ENCODE measurements at places on chromosomes 11 and 22.

DNA sequence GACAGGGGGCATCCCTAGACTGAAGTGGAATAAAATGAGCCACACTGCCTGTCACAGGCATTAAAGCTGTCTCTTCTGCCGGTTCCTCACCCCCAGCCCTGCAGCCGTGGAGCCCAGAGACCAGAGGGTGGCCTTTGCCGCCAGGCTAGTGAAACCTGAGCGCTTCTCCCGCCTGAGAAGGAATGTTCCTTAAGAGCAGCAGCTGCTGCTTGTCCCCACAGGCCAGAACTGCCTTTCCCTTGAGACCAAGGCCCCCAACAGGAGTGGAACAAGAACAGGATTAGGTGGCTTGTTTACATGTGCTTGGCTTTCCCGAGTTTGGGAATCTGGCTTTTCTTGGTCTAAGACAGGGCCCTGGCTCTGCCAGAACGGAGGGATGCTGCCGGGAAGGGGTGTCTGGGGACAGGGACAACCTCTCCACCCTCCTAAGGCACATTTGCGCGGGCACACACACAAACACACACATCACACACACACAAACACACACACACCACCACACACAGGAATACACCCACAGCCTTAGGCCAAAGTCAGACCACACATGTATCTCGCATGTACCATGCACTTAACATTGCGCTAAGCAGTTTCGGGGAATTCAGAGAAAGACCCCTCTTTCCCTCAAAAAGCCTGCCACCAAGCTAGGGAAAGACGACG lies 91.8 kb downstream of the FEZ1 start:
- DNase-seq: peak; percentile 70

GRCh38 chr22:44394246-44395117 lies 81.7 kb upstream of the SHISAL1 start:
- no peak for DNase-seq

DNA sequence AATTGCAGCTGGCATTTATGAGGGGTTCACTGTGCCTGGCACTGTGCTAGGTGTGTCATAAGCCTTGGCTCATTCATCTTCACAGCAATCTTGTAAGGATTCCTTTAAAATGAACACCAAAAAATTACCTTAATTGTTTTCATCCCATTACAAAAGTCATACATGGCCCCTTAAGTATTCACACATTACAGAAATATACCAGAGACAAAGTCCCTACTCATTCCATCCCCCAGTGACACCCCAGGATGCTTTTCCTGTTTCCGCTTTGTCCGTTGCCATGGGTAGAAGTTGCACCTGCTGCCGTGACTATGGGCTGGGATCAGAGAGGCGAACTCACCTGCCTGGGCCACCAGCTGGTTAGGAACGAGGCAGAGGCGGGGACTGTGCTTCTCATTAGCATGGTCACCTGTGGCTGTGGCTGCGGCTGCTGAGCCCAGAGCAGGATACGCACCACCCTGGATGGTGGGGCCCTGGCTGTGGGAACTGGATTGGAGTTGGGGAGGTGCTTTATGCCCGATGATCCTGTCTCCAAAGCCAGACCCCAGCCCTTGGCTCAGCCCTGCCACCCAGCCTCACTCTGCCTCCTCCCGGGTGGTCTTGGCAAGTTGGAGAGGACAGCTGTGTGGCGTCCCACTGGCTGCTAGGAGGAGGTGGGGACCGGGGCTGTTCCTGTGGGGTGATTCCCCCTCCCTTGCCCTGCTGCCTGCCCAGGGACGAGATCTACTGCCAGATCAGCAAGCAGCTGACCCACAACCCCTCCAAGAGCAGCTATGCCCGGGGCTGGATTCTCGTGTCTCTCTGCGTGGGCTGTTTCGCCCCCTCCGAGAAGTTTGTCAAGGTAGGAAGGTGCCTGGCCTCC lies 60.8 kb downstream of the MYO7A start:
- peak; percentile 64 for DNase-seq

DNA sequence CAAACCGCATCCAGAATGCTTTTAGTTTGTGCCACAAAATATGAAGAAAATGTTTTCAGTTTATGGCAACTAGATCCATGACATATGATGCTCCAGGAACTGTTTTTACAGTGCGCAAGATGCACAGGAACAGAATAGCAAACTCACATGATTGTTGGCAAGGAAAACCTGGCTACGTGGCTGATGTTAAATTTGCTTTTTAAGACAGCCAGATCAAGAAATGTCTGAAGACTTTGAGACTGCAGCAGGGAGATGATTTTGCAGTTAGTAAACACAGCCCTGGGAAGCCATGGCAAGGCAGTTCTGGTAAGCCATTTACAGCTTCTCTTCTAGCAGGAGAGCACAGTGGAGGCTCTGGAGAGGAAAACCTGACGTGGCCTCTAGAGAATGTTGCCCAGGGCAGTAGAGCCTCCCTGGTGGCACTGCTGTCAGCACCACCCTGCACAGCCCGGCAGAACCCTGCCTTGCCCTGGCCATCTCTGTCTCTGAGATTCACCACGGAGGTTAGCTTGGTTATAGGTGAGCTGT lies 69.8 kb upstream of the TNRC6B start:
- no peak for DNase-seq

DNA sequence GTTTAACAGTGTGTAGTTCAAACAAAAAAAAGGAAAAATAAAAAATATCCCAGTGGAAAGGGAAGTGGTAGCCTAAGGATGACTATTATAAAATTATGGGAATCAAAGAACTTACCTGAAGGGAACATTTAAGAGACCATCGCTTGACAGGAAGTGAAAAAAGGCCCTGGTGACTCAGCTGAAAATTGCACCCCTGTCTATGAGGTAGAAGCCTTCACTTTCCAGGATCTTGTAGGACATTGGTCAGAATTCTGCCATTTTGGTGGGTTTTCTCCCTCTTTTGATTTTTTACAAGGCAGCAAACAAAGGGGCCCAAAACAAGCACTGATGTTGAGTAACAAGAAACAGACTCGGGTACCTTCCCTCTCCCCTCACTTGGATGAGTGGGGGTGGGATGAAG lies 15.6 kb downstream of the DDX17 start:
- DNase-seq: no peak

DNA sequence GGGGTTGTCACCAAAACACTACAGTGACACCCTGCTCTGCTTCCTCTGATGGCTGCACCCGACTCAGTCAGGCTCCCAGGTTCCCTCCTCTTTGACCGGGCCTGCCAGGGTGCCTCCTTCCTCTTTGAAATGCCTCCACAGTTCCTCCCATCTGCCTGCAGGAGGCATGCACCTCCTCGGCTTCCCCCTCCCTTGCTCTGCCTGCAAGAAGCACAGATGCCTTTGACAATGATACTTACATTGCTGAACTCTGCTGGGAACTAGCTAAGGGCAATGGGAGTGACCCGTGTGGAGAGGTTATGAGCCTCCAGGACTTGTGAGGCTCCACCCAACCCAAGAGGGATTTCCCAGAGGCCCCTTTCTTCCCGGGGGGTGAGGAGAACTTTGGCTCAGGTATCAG lies 674.1 kb downstream of the OPCML start:
- peak; percentile 83 for DNase-seq

DNA sequence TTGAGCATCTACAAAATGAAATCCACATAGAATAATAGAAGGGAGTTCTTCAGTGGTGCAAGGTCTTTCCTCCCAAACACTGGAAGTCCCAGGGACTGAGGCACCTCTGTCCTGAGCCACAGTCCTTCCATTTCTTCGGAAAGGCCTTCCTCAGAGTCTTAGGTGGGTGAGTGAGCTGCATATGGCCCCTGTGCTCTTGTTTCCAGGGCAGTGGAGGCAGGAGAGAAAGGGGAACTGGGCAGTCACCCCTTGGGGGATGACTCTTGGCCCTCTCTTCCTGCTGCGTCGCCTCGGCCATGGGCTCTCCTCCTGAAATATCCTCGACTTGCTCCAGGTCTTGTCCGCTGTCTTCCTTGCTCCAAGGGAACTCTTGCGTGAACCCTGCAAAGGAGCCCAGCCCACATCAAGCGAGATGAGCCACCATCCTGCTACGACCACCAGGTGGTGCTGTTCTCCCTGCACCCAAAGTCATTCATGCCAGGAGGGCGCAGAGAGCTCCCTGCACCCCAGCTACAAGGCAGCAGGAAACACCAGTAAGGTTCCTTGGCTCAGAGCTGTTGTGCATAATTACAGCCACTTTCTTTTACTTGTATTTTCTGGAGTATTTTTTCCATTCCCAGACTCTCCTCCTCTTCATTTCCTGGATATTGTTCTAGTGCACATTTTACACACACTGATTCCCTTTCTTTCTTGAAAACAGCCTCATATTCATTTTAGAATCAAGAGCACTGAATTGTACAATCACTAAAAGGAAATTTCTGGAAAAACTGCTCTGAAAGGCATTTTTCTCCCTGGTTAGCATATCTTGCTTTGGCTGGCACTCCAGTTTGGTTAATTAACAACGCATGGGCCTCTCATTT lies 397.8 kb downstream of the OPCML start:
- peak; percentile 90 for DNase-seq

DNA sequence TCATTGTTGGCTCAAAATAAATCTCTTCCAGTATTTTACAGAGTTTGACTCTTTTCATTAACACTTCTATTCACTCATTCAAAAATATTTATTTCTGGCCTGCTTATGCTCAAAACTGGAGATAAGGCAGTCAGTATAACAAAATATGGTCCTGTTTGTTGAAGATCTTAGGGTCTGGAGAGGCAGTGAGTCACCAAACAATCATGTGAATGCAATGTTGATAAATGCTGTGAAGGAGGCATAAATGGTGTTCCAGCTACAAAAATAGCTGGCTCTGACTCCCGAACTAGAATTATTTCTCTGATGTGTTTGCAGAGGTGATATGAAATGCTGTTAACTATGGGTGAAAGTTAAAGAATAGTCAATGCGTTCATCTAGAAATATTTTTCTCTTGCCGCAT lies 390.6 kb downstream of the AASDHPPT start:
- no peak for DNase-seq

DNA sequence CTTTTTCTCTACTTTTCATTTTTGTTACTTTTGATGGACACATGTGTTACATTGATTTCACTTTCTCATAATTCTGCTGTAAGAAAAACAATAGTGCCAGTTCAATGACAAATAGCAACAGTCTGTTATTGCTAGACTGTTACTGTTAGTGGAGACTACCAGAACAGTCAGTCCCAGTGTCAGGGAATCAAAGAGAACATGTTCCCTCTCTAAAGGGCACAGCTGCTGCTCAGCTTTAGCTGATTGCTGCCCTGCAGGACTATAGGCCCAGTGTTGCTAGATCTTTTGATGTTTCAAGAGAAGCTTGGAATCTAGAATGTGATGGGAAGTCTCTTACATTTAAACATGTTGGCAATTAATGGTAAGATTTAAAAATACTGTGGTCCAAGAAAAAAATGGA lies 3.4 kb downstream of the BIRC3 start:
- no peak for DNase-seq

DNA sequence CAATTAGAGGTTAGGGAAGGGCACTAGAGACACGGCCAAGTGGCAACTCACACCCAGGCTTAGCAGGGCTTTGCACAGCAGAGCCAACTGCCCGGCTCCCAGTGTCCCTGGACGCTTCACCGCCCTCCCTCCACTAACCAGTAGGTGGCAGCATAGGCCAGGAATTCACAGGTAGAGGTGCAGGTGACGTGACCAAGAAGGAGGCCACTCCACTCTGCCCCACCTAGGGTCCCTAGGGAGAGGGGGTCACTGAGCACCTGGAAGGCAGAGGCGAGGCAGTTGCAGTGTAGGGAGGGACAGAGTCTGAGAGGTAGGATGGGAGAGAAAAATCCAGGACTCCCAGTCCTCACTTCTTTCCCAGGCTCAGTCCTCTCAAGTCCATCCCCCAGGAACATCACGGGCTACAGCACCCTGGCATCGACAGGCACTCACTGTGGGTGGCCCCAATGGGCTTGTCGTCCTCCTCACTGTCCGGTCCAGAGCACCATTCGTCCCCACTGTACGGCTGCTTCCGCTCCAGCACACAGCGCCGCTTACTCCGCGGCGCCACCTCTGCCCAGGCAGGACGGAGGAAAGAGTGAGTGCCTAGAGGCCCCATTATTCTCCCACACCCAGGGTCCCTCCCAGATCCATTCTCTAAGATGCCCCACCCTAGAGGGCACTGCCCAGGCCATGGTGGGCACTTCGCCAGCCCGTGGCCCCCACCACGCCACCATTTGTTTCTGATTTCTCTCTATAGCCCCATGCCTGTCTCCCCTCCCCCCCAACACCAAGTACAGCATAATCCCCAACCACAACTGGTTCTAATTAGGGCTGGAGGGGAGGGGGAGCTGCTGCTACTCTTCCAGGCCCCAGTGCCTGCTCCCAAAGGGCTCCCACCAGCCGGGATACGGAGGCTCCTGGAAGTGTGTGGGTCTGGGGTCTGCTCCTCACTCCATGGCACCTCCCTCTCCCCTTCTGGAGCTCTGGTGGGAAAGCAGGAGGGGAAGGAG lies 18.4 kb downstream of the BCL9L start:
- DNase-seq: peak; percentile 91

GRCh38 chr22:46546466-46547178 lies 9.2 kb upstream of the CELSR1 start:
- DNase-seq: no peak

- DNase-seq: no peak
These were observed 21.7 kb downstream of the KIRREL3 start for GRCh38 chr11:126978911-126979310.

GRCh38 chr22:50691521-50691920 lies 18.9 kb downstream of the SHANK3 start:
- DNase-seq: peak; percentile 65

- no peak for DNase-seq
These were observed 734.3 kb downstream of the BRD1 start for GRCh38 chr22:49093192-49093880.

DNA sequence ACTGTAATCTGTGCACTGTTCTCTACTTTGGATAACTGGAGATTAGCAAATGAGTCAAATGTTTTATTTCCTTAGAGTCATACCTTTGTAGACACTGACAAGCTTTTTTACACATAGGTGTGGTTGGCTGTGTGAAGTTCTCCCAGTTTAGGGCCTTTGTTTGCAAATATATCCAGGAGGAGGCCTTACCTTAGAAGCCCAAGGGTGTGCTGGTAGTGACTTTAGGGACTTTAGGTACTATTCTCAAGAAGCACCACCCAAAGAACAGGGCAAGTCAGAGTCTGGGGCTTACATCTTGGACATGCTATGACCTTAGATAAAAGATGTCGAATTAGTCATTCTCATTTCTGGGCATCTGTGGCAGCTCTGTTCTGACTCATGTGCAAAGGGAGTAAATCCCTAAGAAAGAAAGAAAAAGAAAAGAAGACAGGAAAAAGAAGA lies 4.8 kb upstream of the FAR1 start:
- no peak for DNase-seq

GRCh38 chr22:22587577-22588188 lies 28.6 kb upstream of the PRAME start:
- DNase-seq: no peak

DNA sequence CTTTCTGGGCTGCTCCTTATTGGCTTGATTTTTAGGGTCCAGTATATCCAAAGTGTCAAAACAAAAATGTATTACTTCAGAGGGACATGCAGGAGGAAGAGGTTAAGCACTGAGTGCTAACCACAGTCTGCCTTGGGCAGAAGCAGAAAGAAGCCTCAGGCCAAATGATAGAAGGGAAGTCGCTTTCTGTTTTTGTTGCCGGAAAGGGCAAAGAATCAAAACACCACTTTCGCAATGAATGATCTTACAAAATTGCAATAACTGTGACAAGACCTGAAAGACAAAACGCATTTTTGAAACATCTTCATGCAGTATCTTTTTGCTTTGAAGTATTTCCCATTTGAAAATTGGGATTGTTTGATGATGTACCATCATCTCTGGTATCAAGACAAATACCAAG lies 70.1 kb upstream of the PICALM start:
- no peak for DNase-seq

- DNase-seq: peak; percentile 42
These were observed 45.2 kb downstream of the LGR4 start for GRCh38 chr11:27427183-27427980.

All from GM23338 (cell line).